Endothelial cell (in vitro differentiated cells): ENCODE measurements at places on chromosomes 3 and 15.

- no peak for DNase-seq
These were observed 309.1 kb downstream of the RBMS3 start for GRCh38 chr3:29590012-29590411.

DNA sequence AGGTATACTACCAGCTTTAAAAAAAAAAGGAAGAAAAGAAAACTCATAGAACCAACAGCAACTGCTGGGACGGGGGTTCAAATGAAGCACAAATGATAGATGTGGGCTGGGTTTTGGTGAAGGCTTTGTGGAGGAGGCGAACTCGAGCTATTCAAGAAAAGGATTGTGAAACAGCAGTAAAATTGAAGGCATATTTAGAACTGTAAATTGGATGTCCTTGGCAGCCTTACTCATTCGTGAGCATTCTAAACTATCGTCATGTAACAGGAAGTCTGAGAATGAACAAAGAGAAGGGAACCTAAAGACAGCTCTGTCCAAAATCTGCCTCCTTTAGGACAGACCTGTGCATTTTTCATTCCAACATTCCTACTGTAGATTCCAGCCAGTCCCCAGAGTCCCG is 97.8 kb downstream of the LARS2 start:
- no peak for DNase-seq

- no peak for DNase-seq
These were observed 45.6 kb downstream of the NOX5 start for GRCh38 chr15:69060041-69060481.

DNA sequence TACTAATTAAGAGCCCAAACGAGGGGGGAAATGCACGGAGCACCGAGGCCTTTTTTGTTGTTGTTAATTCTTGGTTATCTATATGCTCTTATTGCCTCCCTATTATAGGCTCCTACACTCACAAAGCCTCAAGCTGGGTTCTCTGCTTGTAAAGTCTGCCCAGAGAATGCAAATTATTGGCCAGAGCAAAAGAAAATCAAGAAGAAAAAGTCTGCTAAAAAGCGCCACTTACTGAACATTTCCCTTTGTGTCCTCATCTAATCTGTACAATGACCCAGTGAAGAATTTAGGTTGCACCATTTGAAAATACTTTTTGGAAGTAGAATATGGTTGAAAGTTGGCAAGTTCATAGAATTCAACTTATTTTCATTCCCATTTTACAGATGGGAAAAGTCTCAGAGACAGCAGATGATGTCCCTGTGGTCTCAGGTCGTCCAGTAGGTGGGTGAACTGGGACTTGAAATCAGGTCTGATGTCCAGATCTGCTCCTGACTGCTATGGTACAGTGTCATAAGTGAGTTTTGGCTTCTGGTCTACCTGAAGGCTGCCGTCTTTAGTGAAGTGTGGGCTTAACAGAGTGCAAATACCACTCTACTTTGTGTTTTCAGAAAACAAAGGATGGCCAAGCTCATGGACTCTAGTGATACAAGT is 1.1 kb upstream of the TNFAIP8L3 start:
- DNase-seq = no peak
